ENCODE measurements at places on chromosomes 12 and 14.

DNA sequence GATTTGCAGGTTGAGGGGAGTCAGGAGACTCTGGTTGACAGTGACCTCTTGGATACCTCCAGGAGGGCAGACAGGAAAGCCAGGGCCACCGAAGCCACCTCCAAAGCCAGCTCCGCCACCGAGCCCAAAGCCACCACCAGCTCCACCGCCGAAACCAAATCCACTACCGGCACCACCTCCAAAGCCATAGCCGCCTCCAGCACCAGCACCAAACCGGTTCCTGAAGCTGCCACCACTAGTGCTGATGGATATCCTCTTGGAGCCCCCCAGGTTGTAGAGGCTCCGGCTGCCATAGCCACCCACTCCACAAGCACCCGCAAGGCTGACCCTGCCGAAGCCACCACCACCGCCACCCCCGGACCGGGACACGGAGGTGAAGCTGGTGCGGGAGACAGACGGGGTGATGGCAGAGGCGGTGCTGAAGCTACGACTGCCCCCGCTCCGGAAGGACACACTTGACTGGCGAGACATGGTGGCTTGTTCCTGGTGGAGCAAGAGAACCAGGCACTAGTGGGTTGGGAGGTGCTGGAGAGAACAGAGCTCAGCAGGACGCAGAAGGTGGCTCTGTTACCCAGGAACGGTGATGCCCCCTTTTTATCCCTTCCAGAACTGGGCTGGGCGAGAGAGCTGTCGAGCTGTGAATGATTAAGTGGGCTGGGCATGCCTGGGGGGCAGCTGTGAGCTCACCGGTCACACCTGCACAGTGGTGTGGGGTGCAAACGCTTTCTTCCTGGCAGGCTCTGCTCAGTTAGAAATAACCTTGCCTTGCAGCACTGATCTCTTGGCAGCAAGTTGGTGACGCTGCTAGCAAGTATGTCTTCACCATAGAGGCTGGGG lies at the start of gene KRT5:
Gene KRT5, minus strand, starts transcription at position 569 of the 837 bp plus-strand sequence. Its CDS starts 98 bp downstream, at position 471.
- DNase-seq, result no peak

GRCh38 chr14:36019126-36019525 lies 157.4 kb downstream of the PTCSC3 start:
- DNase-seq, result peak; percentile 1

GRCh38 chr12:80766210-80766609 lies 49.5 kb downstream of the MYF5 start:
- no peak for DNase-seq

DNA sequence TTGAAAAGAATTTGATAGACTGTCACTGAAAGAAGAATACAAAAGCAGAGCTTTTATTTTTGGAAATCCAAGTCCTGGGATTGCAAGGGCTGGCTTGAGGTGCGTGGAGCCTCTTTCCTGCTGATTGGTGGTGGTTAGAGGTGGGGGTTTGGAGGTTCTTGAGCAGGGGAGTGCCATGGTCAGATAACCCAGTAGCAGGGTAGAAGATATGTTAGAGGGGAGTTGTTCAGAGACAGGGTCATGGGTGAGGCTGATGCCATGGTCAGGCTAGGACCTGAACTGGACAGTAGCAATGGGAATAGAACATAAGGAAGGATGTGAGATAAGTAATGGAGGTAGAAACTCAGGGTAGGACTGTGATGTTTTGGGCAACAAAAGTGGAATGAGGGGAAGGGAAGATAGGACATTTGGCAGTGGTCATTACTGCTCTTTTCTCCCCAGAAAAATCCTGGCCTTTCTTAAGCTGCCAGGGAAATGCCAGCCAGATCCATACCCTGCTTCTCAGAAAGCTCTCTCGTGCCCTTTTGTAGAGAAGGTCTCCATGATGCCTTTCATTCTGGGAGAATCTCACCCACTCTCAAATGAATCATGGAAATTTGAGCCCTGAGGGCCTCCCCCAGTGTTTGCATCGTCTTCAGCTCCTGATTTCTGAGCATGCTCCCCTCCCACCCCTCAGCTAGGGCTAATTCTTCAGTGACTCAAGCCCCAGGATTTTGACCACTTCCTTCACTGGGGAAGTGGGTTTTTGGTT lies 9.5 kb downstream of the EMP1 start:
- no peak for DNase-seq

DNA sequence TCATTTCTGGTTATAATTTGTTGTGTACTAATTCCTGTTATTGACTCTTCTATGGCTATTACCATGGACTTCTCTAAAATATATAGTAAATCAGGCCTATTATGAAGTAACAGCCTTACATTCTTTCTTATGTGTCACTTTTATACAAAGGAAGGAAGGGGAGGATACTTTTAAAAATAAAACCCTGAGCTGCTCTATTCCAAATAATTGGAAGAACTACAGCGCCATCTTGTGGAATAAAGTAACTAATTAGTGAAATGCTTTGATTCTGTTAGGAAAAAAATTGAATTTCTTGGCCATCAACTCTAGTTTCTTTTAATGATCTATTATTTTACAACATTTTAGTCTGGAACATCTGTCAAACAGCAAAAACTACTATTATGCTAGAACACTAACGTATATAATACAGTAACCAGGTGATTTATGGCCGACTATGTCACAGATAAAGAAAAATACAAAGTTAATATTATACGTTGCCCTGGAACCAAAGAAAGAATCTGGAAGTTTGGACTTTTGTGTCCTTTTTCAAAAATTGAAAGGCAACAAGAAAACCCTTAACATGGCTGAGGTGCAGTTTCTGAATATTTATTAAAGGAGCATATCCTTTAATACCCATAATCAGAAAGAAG lies 55.0 kb upstream of the NELL2 start:
- peak; percentile 75 for DNase-seq

DNA sequence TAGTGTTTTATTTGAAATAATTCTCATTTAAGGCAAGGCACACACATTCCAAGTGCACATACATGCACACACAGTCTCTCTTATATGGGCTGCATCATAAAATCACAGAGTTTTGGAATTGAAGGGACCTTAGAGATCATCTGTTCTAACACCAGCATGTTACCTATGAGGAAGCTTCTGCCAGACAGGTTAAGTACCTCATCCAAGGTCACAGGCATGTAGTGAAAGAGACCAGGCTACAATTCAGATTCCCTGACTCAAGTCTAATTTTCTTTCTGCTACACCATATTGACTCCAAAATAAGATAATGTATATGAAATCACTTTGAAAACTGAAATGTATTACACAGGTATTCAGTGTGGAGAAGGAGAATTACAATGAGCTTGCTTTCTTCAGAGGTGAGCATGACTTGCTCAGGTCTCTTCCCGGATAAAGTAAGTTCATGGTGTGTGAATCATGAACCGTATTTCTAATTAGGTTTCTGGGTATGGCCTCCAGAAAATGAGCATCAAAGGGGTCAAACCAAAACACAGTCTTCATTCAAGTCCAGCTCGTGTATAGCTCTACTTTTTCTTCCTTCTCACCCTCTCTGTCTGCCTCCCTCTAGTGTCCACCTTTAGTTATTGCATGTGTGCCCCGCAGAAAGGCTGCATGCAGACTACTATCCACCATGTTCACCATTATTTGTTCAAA lies 411.9 kb downstream of the FUT8 start:
- DNase-seq, result peak; percentile 81

GRCh38 chr12:124713436-124714082 lies 146.1 kb upstream of the NCOR2 start:
- peak; percentile 67 for DNase-seq

DNA sequence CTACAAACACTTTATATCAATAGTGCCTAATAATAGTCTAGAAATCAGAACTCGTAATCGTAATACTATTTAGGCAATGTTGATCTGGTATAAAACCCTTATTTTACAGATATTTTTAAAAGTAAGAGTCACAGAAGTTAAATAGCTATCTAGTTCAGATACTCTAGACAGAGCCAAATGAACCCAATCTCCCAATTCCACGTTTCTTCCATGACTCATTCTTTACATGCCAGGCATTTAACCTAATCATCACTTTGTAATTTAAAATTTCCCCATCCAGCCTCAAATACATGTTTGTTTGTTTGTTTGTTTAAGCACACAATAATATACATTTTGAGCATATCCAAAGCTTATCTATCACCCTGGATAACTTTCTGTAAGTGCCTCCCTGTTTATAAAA lies 36.4 kb upstream of the GARIN6 start:
- no peak for DNase-seq

GRCh38 chr12:43786899-43787693 lies 19.0 kb downstream of the TWF1 start:
- DNase-seq, result no peak

- DNase-seq, result no peak
Measured at GRCh38 chr14:95935228-95935822, 58.7 kb downstream of the TUNAR start.

DNA sequence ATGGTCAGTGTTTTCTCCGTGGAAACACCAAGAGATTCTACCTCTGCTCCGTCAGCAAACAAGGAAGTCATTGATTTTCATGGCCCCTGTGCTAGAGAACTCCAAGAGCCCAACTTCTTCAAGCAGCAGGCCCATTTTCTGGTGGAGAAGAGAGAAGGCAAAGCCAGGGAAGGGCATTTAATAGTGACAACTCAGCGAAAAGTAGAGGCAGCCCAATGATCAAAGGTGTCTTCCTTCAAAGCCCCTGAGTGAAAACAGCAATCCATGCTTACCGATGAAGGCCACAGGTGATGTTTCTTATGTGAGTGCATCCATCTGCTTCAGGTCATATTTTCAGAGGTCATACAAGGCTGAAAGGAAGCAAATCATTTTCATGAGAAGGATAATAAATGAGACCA lies 77.3 kb downstream of the VCPKMT start:
- DNase-seq, result no peak

DNA sequence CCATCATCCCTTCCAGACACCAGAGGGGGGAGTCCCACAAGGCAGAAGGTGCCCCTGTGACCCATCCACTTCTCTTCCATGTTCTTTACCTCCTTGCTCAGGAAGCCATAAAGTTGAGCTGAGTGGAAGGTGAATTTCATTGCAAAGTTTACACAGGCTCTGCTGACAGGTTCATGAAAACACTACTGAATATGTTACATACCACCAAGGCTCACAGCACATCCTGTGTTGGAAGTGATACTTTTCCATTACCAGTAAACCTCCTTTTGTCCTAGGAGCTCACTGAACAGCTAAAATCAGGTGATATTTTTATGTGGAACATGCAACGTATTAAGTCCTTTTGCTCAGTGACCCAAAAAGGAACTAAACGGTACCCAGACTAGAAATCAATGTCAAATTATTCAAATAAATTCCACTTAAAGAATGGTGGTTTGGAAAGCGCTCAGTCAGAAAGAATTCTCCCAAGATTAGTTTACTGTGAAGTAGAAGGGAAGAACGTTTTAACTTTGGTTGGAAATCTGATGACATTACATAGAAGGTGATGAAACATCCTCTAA lies 196.2 kb upstream of the NUDT4 start:
- no peak for DNase-seq

- DNase-seq, result no peak
Measured at GRCh38 chr12:98999559-98999958, 354.5 kb downstream of the APAF1 start.

- no peak for DNase-seq
Measured at GRCh38 chr12:49854976-49855375, 12.1 kb upstream of the BCDIN3D start.

- DNase-seq, result no peak
Measured at GRCh38 chr12:74170645-74171477, 366.8 kb upstream of the ATXN7L3B start.

GRCh38 chr12:3836641-3837040 lies 36.6 kb downstream of the PARP11 start:
- DNase-seq, result no peak

DNA sequence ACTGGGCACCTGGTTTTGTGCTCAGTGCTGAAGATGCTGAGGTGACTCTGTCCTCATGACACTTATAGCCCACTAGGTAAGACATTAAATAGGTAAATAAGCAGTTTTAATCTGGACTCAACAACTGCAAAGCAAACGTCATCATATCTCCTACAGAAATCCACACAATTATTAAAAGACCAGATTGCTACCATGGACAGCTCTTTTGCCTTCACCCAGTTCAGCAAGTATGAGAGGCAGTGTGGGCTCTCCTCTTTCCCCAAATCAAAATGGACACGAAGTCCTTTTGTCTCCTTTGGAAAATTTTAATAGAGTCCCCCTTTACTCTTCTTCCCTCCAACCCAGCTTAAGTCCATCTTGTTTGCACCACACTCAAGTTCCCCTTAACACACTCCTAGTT lies 171.1 kb downstream of the RPAP3 start:
- DNase-seq, result no peak

DNA sequence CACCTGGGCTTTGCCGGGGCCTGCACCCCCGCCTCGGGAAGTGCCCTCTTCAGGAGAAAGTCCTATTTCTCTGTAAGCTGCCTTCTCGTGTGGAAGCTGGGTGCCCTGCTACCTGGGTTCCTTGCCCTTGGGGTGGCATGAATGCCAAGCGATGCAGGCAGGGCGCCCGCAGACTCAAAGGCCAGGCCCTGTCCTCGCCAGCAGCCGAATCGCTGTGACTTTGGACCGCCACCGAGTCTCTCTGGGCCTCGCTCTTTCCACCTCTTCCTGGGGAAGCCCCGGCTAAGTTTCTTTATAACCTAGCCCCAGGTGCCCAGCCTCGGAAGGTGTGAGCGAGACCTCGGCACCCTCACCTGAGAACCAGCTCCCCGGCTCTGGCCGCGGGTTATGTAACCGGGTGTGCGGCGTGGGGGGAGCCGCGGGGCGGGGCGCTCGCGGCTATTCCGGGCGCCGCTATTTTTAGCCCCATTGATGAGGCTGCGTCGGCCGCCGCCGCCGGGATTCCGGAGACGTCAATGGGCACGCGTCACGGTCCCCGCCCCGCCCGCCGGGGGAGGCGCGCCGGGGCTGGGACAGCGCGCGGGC lies 14.6 kb upstream of the NR4A1 start:
- peak; percentile 95 for DNase-seq

DNA sequence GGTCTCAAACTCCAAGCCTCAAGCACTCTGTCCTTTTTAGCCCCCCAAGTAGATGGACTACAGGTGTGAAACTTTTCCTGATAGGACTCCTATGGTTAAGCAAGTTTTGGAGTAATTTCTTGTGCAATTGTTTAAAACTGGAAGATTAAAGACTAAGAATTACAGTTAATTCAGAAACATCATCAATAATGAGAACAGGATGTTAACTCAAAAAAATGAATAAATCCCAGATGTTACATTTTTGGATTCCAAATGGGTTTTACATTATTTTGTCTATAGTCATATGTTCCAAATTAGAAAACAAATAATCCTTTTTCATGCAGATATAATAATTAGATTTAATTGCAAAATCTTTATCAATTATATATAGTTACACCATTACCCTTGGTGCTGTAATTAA lies 24.4 kb upstream of the KITLG start:
- DNase-seq, result no peak

DNA sequence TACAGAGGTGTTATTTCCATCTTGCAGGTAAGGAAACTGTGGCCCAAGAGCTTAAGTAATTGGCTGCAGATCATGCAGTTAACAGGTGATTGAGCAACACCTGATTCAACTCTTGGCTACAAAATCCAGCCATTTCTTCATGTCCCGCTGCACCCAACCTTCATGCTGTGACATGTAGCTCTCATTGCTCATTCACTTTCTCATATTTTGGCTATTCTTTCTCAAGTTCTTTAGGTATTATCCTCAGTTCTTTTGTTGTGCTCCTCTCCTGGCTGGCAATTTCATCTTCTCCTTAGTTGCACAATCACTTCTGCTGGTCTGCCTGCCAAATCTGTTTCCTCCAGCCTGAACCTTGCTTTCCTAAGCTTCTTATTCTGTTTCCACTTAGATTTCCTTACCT lies 300.8 kb downstream of the SSPN start:
- DNase-seq, result no peak

- no peak for DNase-seq
Measured at GRCh38 chr12:112350593-112351592, 31.3 kb downstream of the HECTD4 start.

Measured in CD4-positive, alpha-beta T cell treated with Interleukin-1 beta for 1 hour (primary cell).